ENCODE measurements at places on chromosomes 5 and 9.

- no peak for DNase-seq
These were observed 577 bp upstream of the CCDC112 start for GRCh38 chr5:115297031-115297430.

GRCh38 chr5:204966-205670 lies 12.8 kb downstream of the CCDC127 start:
- DNase-seq: no peak

DNA sequence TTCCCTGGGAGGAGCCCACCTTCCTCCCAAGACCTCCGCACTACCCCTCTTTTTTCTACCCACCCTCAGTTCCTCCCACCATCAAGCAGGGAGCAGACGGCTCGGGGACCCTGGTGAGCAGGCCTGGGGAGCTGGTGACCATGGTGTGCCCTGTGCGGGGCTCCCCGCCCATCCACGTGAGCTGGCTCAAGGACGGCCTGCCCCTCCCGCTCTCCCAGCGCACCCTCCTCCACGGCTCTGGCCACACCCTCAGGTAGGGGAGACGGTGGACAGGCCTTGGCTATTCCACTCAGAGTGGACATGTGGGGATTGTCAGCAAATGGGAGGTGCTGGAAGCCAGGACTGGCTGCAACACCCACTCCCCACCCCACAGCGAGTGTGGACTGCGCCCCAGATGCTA lies 52.9 kb upstream of the ASS1 start:
- no peak for DNase-seq

DNA sequence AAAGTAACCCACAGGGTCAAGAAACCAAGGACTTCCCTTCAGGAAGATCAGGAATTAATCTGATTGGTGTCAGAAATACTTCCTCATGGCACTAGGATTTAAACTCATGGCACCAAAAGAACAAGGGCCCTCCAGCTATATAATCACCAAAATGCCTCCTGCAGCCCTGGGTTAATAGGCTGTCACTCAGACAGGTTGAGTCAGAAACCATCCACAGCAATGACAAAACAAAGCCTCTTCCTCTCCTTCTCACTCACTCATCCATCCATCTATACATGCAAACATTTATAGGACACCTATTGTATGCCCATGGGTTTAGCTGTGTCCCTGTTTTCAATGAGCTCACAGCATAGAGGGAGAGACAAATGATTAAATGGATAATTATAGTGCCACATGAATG lies 62.5 kb upstream of the SPOCK1 start:
- no peak for DNase-seq

DNA sequence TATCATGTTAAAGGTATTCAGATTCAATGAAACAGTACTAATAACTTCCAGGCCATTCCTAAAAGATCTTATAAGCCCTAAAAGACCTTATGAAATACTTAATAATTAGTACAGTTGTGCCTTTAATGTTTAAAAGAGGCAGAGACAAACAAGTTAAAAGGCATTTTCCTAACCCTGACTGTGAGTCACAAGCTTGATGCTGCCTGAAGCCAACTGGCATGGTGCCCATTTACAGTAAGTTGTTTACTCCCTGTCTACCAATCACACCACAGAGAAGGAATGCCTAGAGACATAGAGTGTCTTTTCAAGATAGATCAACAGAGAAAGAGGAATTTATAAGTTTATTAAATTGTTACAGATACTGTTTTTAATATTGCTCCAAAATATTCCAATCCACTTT lies 47.8 kb downstream of the NR3C1 start:
- no peak for DNase-seq

GRCh38 chr5:96322865-96323264 lies 110.2 kb downstream of the PCSK1 start:
- no peak for DNase-seq

GRCh38 chr5:73274881-73275663 lies 102.1 kb downstream of the TMEM174 start:
- no peak for DNase-seq

DNA sequence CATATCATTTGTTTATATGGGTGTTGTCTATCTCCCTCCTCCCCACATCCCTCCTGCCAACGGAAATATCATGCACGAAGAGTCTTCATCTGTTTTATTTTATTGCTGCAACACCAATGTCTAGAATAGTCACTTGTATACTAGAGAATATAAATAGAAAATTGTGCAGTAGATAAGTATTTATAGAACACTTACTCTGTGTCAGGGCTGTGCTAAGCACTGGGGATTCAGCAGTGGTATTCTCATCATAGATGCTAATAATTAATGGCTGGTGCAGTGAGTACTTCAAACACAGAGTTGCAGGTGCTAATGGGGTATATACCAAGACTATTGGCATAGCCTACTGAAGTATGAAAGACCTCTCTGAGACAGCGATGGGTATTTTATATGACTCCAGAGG lies 353.5 kb upstream of the CDH6 start:
- DNase-seq: no peak

DNA sequence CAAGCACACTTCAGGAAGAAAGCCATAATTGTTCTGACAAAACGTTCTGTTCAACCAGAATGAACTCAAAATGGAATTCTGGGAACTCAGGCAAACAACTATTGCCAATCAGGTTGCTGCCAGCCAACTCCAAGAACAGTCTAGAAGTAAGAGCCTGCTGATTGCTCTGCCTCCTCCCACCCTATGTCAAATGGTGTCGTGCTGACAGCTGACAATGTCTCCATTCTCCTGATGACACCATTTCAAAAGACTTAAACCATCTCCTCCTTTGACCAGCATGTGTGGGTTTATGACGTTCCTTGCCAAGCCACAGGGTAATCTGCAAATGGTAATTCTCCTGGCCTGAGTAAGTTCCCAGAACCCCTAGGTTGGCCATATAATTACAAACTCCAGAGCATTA lies 21.9 kb upstream of the PLIN2 start:
- DNase-seq: no peak

GRCh38 chr9:123326662-123327093 lies 29.3 kb upstream of the CRB2 start:
- no peak for DNase-seq

DNA sequence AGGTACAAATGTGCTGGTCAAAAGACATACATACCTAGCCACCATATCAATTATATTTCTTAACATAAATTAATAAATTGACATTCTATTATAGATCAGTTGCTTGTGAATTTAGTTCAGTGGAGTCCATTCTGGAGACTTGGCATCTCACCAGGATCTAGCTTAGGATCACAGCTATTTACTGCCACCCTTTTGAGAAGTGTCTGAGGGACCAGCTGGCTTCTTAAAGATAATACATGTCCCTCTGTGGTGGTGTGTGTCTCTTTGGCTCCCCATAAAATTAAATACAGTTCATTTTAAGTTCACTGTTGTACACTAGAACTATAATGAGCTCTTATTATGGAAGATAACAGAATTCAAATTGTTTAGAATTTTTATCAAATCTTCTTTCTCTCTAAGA lies 290.7 kb downstream of the PRELID2 start:
- DNase-seq: no peak

GRCh38 chr9:93278144-93278543 lies 94.2 kb downstream of the WNK2 start:
- no peak for DNase-seq

DNA sequence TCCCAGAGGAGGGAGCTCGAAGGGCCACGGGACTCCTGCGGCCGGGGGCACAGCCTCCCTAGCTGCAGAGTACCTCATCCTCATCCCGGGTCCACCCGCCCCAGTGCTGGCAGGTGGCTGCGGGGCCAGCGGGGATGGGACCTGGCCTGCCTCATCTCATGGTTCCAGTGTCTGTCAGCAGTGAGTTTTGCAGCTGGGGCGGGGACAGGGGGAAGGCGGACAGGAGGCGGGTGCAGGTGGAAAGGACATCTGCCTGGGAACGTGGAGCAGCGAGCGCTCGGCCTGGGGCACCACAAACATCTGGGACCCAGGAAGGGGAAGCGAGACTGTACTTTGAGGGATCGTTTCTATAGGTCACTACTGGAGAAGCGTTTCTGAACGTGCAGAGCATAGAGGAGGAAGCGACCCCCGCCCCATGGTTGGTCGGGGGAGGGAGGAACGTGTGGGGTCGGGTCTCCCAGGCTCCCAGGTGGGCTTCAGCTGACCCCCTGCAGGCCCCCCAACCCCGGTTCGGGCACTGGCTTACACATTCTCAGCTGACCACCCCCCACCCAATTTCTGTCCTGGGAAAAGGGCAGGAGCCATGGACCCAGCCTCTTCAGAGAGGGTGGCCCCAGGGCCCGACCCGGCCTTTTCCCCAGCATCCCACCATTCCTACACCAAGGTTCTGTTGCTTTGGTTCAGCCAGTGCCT lies 56.5 kb upstream of the NOTCH1 start:
- DNase-seq: no peak

DNA sequence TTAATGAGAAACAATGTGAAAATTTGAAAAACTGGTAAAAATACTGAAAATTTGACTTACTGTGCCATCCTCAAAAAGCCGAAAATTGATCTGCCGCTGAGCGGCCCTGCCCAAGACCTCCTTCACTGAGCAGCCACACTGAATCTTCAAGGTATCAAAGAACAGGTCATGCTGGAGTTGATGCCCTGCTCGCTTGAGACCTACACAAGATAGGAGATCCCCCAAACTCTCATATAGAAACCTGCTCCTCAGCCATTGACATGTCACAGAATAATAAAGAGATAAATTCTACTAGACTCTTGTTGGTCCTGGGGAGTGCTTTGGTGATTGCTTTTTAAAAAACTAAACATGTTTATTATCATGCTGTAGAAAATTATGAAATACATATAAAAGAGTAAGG lies 52.7 kb downstream of the GLDC start:
- DNase-seq: no peak

DNA sequence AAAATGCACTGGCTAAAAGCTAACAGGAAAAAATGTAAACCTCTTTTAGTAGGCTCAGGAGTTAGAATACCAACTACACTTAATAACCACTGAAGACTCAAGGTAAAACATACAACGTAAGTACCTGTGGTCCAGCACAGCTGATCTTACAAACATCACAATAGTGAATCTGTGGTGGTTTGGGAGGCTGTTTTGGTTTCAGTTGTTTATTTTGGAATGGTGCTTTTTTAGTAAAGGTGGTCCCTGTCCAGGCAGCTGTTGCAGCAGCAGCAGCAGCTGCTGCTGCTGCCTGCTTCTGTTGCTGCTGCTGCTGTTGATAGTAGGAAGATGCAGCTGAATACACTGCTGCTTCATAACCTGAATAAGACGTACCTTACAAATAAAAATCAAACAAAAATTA lies 37.9 kb downstream of the ZFR start:
- DNase-seq: no peak

DNA sequence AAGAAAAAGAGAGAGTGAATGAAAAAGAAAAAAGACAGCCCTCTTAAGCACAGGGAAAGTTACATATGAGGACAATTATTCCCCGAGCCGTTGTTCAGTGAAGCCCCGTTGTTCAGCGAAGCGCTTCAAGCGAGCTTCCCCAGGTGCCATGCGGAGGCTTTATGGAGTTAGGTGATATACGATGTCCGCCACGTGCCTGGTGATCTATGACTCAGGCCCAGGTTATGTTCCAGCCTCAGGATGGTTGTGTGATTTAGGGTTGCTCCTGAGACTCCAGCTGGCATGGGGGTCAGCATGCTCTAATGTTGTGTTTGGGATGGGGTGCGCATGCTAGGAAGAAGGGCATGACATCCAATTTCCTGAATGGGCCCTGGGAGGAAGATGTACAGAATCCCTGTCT lies 365.6 kb downstream of the CDK5RAP2 start:
- DNase-seq: no peak

- no peak for DNase-seq
These were observed 17.0 kb upstream of the AUH start for GRCh38 chr9:91378695-91379127.

- DNase-seq: no peak
These were observed 661.5 kb upstream of the NUDT12 start for GRCh38 chr5:104223885-104224773.
